Tongue (tissue), 3 donors: ENCODE measurements at places on chromosomes 3 and 15.

- no peak for DNase-seq
These were observed 177.5 kb upstream of the ICE2 start for GRCh38 chr15:60656481-60656880.

DNA sequence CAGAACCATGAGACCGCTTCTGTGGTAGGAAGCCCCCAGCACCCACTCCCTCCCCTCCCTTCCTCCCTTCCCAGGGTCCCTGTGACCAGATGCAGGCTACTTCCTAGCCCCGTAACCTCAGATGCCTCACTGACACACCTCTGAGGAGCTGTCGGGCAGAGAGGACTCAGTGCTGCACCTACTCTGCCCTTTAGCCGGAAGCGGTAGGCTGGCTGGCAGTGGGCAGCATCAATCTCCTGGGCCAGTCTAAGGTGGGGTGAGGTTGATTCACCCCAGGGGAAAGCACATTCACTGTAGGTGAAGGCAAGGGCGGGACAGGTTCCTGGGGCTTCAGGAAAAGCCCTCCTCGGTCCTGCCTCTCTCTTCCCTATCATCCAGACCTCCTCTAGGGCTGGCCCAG, 19.1 kb downstream of the CSRNP1 start:
- no peak for DNase-seq

- peak; percentile 38 for DNase-seq
These were observed 1.9 kb downstream of the CRABP1 start for GRCh38 chr15:78342021-78342420.

- peak; percentile 72 for DNase-seq
These were observed 1.7 kb upstream of the MAP1A start for GRCh38 chr15:43515741-43516140.

DNA sequence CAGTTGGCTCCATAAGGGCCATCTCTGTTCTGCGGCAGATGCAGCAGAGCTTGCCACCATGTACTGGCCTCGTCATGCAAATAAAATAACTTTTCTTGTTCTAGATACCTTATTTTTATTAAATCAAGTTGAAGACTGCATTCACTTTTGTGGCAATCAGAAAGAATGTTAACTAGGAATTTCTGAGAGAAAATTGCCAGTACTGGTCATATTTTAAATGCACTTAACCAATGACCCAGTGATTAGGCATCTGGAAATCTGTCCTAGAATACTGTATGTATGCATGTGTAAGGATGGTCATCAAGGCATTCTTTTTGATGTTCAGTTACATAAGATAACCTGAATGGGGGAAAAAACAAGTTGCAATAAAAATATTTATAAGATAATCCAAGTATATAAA, 34.2 kb upstream of the CSPG5 start:
- DNase-seq = no peak

GRCh38 chr15:97316362-97316761, 644.1 kb upstream of the ARRDC4 start:
- no peak for DNase-seq

DNA sequence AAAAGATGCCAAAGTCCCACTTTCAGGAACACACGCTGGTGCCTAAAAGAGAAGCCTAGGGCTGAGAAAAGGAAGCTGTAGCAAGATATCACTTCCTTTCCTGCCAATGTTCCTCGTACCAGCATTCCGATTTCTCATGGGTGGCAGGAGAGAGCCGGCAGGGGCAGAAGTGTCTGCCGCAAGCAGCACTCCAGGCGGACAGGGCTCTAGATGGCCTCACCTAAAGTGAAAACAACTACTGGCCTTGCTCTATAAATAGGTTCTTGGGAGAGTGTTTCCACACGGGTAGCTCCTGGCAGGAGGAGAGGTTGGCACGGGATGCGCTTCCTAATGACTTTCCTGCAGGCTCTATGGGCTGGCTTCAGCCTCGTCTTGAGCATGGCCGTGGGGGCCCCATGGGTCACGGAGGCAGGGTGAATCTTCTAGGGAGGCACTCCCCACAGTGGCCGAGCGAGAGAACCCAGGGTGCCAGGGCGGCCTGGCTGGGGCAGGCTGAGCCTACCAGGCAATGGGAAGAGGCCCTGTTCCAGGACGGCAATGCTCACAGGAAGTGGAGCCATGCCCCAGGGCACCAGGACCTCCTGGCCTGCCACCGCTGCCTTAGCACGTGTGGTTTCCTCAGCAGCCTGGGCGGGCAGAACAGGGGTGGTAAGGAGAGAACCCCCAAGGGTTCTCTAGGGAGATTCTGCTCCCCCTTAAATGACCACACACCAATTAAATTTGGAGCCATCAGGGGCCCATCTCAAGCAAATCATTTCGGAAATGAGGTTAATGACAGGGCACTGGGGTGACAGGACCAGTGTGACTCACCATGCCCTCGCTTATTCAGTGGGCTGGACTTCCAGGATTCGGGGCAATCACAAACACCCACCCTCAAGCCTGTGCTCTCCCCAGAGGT, 14.6 kb upstream of the DUSP7 start:
- no peak for DNase-seq

DNA sequence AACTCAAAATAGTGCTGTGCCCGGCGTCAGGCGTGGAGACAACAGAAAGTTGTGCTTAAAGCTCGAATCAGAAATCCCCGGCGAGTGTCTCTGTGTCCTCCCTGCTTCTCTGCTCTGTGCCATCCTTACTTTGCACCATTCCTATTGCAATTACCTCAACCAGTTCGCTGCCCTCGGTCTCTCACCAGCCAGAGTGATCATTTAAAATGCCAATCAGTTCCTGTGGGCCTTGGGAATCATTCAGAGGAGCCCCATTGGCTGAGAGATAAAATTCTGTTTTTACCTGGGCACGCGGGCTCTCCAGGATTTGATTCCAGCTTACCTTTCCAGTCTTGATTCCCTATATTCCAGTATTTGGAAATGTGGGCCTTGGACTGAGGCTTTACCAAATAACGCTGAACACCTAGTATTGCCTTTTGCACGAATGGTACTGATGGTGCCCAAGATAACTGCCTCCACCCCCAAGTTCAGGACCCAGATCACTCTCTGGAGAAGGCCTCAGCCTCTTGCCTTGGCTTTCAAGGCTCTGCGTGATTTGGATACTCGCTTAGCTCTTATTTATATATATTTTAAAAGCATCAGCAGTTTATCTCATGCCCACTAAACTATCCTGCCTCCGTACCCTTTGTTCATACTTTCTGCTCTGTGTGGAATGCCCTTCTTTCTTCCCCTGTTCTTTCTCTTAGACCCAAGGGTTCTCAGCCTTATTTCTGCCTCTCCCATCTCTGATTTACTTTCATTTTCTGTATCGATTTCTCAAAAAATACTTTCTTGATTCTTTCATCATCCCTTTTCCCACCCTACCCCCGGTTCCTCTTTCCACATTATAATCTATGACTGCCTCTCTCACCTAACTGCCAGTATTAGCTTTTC, 863 bp downstream of the PSMA4 start:
- no peak for DNase-seq

GRCh38 chr3:49882166-49882565, 12.5 kb upstream of the CAMKV start:
- peak; percentile 56 for DNase-seq

GRCh38 chr3:4163011-4163410, 140.2 kb upstream of the SETMAR start:
- no peak for DNase-seq

GRCh38 chr3:173902871-173903270, 505.3 kb downstream of the NLGN1 start:
- no peak for DNase-seq
